EL (cell line): ENCODE measurements at places on chromosomes 3 and 15.

DNA sequence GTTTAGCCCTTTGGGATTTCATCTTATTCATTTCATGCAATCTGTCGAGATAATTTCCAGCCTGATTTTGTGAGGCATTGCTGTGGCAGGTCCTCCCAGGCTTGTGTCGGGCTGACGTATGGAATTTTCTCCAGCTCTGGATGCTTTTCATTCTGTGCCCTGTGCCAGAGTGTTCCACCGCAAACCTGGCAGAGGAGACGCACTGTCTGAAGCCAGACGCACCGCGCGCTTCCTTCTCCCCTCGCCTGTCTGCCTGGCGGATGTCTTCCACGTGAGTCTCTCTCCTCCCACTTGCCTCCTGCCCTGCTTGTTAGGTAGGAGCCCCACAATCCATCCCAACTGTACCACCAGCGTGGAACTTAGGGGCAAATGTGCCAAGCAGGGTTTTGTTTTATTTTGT lies 20.1 kb upstream of the GLCE start:
- no peak for DNase-seq

DNA sequence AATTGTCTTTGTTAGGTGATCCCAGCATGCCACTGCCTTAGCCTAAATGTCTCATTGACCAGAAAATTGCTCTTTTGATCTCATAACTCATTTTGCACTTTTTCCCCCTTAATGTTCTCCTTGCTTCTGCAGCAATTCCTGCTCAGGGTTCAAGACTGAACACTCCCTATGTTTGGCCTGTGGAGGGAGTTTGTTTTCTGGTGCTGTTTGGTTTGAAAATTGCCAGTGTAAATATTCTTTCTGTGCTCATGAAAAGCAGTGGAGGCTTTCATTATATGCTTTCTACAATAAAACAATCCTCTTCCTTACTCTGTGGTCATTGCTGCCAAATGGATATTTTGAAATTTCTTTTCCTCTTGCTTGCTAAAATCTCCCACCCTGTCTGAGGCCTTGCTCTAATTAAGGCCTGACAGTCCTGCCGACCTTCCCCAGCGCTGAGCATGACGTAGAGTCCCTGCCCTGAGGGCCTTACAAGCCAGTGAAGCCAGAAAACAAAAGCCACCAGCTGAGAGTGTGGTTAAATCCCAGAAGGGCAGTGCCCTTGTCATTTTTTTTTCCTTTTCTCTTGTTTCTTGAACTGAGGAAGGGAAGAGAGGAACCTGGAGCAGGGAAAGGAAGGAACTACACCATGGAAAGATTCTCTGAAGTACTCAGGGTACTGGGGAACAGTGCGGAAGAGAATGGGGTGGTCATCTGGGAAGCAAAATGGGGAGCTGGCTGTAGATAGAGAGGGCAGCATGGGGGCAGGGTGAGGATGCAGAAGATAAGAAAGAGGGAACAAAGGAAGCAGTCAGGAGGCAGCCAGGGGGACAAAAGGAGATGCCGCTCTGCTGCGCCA lies 24.8 kb downstream of the ZBTB38 start:
- DNase-seq = peak; percentile 82

DNA sequence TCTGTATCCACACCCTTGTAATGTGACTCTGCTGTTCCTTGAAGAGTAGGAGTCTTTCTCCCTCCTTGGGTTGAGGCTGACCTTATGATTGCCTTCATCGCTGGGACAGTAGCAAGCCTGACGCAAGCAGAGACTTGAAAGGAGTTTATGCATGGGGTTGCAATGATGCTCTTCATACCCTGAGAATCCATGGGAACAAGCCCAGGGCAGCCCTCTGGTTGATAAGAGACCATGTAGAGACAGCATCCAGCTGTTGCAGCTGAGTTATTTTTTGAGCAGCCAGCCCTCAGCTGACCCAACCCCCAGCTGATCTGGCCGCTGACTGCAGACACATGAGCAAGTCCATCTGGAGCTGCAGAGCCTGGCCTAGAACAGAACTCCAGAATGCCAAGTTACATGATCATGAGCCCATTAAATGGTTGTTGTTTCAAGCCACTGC lies 60.6 kb upstream of the ARNT2 start:
- DNase-seq = no peak

- DNase-seq = peak; percentile 51
These were observed 7.9 kb downstream of the KIF7 start for GRCh38 chr15:89647191-89647851.

DNA sequence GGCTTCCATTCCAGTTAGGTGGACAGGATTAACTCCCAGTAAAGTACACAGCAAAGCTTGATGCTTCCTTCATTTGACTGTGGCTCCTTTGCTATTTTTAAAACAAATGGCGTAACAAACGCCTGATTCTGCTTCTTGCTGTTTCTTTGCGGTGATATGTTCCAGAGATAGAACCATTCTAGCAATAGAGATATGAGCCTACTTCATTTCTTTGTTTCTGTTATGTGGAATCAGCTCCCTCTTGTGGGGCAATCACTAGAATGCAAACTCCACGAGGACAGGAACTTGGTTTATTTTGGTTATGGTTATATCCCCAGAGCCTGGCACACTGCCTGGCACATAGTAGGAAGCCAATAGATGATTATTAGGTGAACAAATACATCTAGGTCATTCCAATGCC lies 122.6 kb upstream of the SLC6A11 start:
- no peak for DNase-seq

DNA sequence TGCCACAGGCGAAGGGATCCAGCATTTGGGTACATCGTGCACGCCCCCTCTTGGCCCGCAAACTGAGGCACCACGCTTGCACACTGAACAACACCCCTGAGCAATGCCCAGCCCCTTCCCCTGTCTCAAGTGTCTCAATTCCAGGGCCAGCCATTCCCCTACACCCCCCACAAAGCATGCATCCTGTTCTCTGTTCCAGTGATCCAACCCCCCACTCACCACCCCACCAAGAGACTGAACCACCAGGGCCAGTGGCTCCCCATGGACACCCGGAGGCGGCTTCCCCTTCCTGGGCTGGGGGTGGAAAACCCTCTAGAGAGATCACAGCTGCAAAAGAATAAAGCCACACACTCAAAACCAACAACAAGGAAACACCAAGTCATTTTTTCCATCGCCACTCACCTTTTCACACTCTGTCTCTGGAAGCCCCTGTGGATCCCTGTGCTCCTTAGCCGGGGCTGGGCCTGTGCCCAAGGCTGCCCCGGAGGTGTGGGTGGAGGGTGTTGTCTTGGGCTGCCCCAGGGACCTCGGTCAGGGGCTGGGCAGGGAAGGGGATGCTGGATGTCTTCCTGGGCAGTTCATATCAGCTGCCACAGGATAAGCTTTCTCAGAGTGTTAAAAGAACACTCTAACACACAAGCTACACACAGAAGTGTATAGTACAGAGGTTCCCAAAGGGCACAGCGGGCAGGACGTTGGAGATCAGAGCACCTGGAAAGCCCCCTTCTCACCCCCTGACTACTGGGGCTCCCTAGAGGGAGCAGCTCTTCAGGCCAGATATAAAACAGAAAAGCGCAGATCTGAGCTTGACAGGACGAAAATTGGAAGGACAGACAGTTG lies 92.5 kb downstream of the CHSY1 start:
- DNase-seq = no peak

DNA sequence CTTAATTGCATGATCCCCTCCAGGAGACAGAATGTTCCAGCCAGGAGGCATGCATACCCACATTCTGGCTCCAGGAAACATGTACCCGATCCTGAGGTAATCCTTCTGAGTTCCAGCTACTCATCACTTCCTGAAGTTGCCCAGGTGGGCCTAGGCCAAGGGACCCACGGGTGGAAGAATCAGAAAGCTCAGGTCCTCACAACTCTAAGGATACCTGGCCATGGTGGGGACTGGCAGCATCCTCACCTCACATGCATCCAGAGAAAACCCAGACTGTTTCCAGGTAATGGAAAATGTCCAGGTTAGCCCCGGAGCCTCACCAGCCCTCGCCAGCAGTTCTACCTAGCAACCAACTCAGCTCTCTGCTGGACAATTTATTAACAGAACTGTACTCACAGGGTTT lies 78.2 kb downstream of the DAPK2 start:
- no peak for DNase-seq

- DNase-seq = no peak
These were observed 320.9 kb upstream of the ONECUT1 start for GRCh38 chr15:53110999-53111398.

- no peak for DNase-seq
These were observed 2.4 kb downstream of the CISH start for GRCh38 chr3:50609071-50609762.

DNA sequence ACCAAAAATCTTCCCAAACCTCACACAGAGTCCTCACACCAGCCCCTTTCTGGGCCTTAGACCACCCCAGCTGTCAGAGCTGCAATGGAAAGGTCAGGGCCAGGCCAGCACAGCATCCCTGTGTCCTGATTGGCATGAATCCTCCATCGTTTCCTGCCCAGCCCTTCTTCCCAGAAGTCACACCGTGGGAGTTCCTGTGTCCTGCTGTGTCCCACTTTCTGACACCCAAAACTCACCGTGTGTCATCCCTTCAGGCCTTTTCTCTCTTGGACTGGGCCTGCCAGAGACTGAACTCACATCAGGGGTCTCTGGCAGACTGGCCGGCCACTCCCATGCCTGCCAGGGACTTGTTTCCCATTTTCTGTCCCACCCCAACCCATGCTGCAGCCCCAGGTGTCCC lies 32.5 kb upstream of the CHRNB4 start:
- DNase-seq = no peak

- peak; percentile 94 for DNase-seq
These were observed 12.1 kb upstream of the CNBP start for GRCh38 chr3:129195731-129196256.

- no peak for DNase-seq
These were observed 27.6 kb downstream of the ZNF589 start for GRCh38 chr3:48268381-48268935.

- DNase-seq = no peak
These were observed 205.7 kb upstream of the ROBO1 start for GRCh38 chr3:79973482-79973881.

DNA sequence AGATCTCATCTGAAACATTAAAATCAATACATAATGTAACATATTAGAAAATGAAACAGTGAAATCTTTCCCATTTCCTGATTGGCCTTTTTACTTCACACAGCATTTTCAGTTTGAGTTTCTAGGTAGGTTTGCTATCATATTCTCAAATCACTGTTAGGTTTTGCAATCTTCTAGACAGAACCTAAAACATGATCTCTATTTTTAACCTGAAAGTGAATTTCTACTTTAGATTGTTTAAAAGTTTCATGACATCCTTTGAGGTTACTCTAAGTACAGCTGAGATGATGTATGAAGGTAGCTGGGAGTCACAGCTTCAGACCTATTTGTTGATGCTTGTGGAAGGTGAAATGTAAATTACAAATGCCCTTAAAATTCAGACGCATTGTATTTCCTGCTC lies 118.4 kb upstream of the GPR149 start:
- no peak for DNase-seq

DNA sequence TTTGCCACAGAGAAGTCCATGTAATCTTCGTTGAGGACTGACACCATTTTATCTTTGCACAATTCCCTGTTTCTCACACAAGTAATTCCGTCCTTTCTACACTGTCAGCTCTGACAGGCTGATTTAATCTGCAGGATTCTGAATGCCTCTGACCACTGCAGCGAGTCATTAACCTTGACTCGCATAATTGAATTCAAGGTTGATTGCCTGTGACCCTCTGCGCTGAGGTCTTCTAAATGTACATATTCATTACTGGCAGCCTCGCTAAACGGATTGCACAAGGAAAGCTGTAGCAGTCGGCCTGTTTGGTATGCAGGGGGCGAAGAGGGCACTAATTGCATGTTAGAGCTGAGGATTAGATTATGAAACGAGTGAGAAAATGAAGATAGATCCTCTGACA lies 147.8 kb downstream of the SHOX2 start:
- no peak for DNase-seq

- no peak for DNase-seq
These were observed 31.6 kb downstream of the BTD start for GRCh38 chr3:15633159-15633558.

- DNase-seq = no peak
These were observed 28.9 kb upstream of the DCBLD2 start for GRCh38 chr3:98930413-98930812.

DNA sequence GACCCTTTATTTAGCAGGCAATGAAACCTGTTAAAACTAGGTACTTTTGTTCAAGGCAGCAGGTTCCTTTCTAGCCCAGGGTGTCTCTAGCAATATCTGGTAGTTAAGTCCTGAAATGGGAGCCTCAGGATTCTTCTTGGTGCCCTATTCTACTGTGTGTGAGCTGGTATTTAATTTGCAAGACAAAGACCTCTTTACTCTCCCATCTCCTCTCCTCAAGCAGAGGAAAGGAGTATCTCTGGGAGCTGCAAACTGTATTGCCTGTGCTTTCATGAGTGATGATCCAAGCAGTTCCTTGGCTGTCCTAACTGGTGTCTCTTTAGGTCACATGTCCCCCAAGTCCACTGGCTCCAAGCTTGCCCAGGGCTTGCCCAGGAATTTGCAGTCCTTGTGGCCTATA lies 188.2 kb downstream of the SI start:
- DNase-seq = no peak

DNA sequence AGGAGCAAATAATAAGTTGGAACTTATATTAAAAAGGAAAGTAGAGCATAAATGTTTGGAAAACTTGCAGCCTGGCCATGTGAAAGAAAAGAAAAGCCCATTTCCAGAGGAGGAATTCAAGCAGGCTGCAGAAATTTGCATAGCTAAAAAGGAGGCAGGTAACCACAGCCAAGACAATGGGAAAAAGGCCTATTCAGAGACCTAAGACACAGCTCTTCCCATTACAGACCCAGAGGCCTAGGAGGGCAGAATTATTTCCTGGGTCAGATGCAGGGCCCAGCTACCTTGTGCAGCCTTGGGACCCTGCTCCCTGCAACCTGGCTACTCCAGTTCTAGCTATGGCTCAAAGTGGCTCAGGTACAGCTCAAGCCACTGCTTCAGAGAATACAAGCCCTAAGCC lies 234.6 kb upstream of the BCHE start:
- DNase-seq = no peak

DNA sequence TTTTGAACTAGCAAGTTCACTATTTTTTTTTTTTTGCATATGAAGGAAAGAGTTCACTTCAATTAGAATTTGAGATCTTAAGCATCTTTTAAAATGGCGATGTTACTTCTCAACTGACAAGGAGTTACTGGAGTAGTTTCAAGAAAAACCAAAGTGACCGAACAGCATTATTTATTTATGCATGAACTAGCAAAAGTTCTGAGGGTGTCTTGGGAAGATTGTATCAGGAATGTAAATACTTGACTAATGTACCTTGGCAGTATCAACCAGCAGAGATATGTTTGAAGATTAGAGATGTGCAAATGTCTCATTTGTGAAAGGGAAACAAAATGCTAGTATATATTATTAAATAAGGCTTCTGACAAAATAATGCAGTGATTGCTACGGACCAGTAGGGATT lies 203.9 kb downstream of the KBTBD8 start:
- no peak for DNase-seq

GRCh38 chr3:107430996-107431245 lies 53.7 kb downstream of the CCDC54 start:
- peak; percentile 54 for DNase-seq

- DNase-seq = no peak
These were observed 96.1 kb upstream of the PLSCR5 start for GRCh38 chr3:146701246-146701645.

GRCh38 chr3:28122227-28122626 lies 119.2 kb upstream of the CMC1 start:
- DNase-seq = no peak
